ENCODE measurements at places on chromosomes 7 and 10. TPM values are rescaled to one million over a fixed set of nuclear protein-coding genes. Genes with fewer than 3 reads are reported as not detected.

RBP3 gene
- total RNA-seq: not detected

ANKRD1 gene
- total RNA-seq: 0.26 TPM

NUTM2E gene
- 0.08 TPM for total RNA-seq

MEOX2 gene
- total RNA-seq: not detected

PPP1R9A gene
- 5.0 TPM for total RNA-seq

DNA sequence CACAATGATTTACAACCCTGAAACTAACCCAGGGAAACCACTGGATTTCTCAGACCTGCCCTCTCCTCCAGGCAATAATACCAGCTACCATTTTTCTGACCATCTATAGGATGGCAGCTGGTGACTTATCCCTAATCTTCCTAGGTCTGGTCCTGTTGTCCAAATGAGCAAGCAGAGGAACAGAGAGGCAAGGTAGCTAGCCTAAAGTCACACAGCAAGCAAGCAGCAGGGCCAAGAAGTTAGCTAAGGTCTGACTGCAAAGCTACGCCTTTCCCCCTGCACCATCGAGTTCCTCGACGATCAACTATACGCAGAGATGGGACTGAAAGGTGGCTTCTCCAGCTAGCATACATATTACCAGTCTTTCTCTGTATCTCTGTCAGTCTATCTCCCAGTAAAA, 25.3 kb downstream of the ATXN7L1 start:
- H3K27ac ChIP-seq: no peak overlapping the region
- H3K36me3 ChIP-seq: no peaks in the 10 kb centered on the region
- H3K4me1 ChIP-seq: no peaks in the 10 kb centered on the region

GRCh38 chr7:117216436-117217069, 106.3 kb downstream of the WNT2 start:
- no peaks in the 10 kb centered on the region for H3K36me3 ChIP-seq
- H3K4me1 ChIP-seq: no peaks in the 10 kb centered on the region
- H3K27ac ChIP-seq: no peak overlapping the region
- no peak for DNase-seq
- H3K4me3 ChIP-seq: no peak overlapping the region

DNA sequence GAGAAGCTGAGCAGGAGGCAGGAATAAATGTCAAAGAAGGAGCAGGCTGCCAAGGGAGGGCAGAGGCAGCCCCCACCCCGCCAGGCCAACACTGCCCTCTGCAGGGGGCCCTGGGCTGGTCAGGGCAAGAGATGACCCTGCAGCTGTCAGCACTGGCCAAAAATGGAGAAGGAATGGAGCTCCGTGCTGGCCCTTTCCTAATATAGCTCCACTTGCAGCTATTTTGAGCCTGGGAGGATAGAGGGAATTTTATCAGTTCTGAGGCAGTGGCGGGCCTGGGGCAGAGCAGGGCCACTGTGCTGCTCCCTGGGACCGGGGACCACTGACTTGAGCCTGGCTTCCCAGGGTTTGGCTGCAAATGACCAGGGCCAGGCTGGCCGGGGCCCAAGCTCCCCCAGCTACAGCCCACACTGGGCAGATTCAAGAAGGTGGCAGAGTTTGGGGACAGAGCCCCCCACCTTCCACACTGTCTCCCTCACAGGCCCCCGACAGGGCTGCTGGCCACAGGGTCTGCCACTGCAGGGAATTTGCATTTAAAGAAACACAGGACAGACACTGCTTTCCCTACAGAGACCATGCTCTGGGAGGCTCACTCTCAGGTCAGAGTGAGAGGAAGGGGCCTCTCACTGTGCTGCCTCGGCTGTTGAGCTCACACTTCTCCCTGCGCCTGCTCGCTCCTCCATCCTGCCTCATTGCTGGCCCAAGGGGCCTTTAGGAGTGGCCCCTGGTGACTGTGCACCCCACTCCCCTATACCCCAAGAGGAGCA, 16.2 kb downstream of the LDB3 start:
- no peaks in the 10 kb centered on the region for H3K36me3 ChIP-seq
- H3K4me1 ChIP-seq: peaks cover 23% of the 10 kb centered on the region
- no peak overlapping the region for H3K27ac ChIP-seq
- H3K27me3 ChIP-seq: no peaks in the 10 kb centered on the region

DNA sequence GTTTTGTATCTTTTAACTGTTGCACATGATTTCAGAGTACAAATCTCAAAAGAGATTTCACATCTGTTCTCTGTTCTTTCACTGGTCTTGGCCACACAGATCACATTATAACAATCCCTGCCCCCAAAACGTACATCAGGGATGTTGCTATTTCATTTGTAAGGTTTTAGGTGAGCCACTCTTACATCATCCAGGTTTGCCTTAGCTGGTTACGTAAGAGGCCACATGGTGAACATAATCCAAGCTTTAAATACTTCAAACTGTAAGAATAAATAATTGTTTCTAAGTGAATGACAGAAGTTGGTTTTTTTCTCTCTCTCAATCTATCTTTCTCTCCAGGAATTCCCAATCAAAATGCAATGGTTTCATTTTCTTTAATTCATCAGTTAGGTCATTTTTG, 245.9 kb upstream of the HGF start:
- no peaks in the 10 kb centered on the region for H3K36me3 ChIP-seq
- DNase-seq: no peak
- H3K4me3 ChIP-seq: no peak overlapping the region
- H3K27ac ChIP-seq: no peak overlapping the region
